ENCODE measurements at places on chromosomes 12 and 14.

GRCh38 chr14:78605897-78606500 is 435.8 kb downstream of the NRXN3 start:
- DNase-seq, result no peak

DNA sequence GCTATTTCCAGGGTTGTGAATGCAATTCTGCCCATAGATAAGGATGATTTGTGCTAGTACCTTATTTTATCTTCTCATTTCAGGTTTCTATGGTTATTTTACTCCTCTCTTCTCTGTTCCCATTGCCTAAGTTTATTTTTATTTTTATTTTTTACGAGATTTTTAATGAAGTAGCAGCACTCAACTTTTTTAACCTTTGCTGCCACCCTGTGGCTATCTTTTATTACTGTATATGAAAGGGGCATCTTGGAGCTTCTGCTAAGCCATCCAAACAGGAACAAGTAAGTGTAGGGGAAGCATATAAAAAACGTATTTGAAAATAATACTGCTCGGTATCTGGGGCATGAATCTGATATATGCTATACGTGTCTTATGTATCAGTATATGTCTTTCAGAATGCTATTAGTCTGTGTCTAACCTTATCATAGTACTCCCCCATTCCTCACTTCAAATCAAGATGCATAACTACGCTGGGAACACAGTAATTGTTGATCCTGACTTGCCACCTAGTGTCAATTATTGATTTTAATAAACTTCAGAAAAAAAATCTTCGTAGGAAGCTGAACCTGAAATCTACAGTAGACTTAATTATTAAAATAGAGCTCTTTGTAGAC is 60.3 kb downstream of the KLRG1 start:
- no peak for DNase-seq

DNA sequence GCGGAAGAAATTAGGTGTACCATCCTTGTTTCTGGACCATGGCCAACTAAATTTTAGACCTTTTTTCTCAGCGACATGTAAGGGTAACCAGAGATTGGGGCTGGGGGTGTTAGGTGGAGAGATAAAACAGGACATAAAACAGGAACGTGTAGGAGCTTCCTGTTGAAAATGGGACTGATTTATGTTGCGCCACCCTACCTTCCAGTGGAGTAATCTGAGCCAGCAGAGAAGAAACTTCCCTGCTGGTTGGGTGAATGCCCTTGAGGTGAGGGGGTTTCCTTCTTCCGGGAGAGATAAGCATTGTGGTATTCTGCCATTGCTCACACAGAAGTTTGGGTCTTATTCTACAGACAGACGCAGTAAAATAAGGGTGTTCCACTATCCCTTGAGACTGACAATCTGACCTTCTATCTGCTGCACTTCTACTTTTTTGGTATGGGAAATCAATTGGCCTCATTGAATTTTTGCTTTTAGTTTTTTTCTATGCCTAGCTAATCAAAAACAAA is 417.6 kb downstream of the PCNX1 start:
- DNase-seq, result peak; percentile 5

DNA sequence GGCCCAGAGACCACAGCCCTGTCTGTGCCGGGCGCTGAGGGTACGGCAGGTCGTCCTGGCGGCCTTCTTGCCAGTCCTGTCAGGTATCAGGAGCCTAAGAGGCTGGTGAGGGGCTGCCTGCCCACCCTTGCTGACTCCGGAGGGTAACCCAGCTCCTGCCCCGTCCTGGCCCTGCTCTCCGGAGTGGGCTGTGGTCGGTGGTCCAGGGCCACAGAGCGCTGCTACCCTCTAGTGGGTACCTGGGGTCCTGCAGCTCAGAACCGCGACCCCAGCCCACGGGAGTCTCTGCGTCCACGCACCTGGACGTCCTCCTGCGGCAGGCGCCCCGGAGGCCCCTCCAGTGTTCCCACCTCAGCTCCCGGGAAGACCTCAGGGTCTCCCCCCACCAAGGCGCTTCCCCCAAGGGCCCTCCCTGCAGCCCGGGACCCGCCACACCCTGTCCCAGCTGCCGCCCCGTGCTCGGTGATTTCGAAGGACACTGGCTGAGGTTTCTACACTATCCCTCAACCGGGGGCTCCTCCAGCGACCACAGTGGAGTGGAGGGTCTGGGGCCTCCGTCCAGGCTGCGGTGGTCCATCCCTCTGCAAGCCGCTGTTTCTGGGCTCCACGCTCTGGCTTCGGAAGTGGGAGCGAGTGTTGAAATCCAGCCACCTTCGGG is 75.9 kb upstream of the FBRSL1 start:
- no peak for DNase-seq

- no peak for DNase-seq
These were observed 1122.7 kb upstream of the ATXN7L3B start for GRCh38 chr12:73414926-73415325.

GRCh38 chr14:23101986-23102625 is 2.7 kb downstream of the CIROP start:
- DNase-seq, result no peak

DNA sequence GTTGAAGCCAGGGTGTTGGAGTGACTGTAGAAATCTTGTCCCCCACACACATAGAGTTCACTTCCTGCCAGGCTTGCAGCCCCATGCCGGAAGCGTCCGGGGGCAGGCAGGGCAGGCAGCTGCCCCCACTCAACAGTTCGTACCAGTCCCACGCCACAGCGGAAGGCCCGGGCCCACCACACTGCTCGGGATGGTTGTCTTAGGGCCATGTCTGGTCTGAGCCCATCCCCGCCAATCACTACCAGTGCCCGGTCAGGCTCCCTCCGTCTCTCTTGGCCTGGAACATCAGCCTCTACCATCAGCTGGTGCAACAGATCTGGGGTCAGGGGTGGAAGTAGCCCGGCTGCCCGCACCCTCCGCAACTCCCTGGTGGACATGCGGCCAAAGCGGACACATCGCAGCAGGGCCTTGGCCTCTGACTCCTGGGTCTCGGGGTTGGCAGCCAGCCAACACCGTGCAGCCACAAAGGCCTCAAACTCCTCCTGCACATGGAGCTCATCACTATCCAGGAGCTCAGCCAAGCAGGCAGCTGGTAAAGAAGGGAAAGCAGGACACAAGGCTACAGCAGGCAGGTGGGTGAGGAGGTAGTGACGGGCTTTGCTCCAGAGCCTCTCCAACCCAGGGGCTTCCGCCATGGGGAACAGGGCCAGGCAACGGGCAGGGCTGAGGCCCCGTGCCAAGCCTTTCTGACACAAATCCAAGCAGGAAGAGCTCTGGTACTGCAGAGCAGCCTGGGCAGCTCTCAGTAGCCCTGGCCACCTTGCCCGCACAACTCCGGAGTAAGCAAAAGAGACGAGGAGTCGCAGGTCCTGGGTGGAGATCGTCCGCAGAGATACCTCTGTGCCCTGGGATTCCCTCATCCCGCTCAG is 5.9 kb downstream of the KLHL33 start:
- DNase-seq, result no peak

- DNase-seq, result no peak
These were observed 35.4 kb downstream of the MEG3 start for GRCh38 chr14:100861188-100861936.

DNA sequence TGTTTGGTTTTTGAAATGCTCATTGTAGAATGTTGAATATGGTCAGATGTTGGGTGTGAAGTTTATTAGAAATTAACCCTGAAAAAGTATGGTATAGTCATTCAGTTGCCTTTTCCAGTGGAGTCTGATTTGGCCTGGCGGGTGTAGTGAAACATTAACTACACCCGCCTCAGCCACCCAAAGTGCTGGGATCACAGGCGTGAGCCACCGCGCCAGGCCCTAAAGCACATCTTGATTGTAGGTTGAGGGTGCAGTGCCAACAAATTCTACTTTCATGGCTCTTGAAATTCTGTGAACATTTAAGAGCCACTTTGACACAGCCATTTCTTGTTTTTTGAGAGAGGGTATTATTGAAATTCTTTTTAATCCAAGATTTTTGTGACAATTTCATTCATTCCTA is 624.9 kb downstream of the DIO2 start:
- no peak for DNase-seq

DNA sequence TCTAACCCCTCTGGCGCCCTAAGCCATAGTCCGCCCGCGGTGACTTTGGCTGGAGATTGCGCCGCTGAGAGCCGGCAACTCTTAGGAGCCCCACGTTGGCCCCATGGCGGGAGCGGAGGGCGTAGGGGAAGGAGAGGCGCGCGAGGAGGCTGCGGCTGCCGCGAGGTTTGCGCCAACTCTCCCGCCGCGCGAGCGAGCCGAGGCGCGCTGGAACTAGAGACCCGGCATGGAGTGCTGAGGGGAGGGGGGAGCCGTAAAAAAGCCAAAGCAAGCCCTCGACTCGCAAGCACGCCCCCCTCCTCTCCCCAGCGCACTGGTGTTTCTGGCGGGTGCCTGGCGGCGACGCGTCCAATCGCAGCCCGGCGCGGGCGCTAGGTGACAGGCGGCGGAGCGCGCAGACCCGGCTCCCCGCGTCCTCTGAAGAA is at the start of gene SYT10:
SYT10 (minus strand) TSS at position 233 of the 425 bp plus-strand sequence. CDS start 297 bp downstream, outside the sequence.
- DNase-seq, result no peak

DNA sequence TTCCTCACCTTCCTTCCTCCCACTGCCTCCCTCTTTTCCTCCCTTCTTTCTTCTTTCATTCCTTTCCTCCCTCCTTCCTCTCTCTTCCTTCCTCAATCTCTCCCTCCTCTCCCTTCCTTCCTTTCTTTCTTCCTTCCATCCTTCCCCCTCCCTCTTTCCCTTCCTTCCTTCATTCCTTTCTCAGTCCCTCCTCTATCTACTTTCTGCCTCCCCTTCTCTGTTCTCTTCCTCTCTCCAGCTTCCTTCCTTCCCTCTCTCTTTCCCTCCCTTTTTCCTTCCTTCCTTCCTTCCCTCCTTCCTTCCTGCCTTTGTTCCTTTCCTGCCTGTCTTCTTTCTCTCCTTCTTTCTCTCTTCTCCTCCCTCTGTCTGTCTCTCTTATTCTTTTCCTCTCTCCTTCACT is 16.1 kb downstream of the ASCL1 start:
- no peak for DNase-seq

DNA sequence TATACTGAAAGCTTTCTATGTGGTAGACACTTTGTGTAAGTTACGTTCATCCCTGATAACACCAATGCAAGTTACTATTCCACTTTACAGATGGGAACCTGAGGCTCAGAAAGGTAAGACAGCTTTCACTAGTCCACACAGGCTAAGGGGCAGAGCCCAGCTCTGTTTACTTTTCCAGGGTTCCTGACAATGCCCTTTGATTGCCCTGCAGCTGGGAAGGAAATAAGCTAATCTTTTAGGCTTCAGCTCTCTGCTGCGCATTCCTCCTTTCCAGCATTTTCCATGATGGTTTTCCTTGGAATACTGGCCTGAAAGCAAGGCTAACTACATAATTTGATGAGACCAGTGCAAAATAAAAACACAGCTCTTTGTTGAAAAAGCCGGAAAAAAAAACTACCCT is 185.7 kb upstream of the BTG1 start:
- no peak for DNase-seq

- no peak for DNase-seq
These were observed at the start of gene LIN7A for GRCh38 chr12:80937391-80938238. TSS of gene LIN7A (minus strand) at chr12:80937934. CDS start at chr12:80937722, 212 bp downstream.

- no peak for DNase-seq
These were observed 123.9 kb downstream of the PLXNC1 start for GRCh38 chr12:94272280-94272679.

GRCh38 chr14:29355331-29355730 is 572.3 kb downstream of the PRKD1 start:
- DNase-seq, result no peak

GRCh38 chr14:72433511-72433910 is 460.4 kb downstream of the DPF3 start:
- no peak for DNase-seq

- DNase-seq, result no peak
These were observed 1080.3 kb downstream of the GALC start for GRCh38 chr14:86912709-86913108.

- DNase-seq, result no peak
These were observed 84.4 kb downstream of the PPP2R5C start for GRCh38 chr14:101845896-101846295.

- no peak for DNase-seq
These were observed 23.7 kb downstream of the P2RX4 start for GRCh38 chr12:121233628-121234020.

DNA sequence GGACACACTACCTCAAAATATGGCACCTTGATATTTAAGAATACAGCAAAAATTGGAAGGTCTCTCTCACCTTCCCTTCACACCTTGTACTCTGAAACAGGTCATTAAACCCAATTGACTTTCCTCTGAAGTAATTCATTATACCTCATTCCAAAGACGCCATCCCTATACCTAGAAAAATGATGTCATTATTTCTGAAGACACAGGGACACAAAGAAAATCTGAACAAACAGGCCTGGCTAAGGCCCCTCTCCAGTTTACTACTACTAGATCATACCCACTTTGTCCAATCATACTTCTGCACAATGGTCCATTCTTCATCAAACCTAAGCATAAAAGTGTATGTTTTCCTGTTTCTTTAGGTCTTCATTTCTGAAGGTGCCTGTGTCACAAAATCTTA is 156.9 kb downstream of the RASSF9 start:
- DNase-seq, result no peak

GRCh38 chr14:69842686-69843420 is 36.4 kb upstream of the SMOC1 start:
- no peak for DNase-seq

GRCh38 chr12:27970401-27971120 is 2.0 kb downstream of the PTHLH start:
- no peak for DNase-seq

DNA sequence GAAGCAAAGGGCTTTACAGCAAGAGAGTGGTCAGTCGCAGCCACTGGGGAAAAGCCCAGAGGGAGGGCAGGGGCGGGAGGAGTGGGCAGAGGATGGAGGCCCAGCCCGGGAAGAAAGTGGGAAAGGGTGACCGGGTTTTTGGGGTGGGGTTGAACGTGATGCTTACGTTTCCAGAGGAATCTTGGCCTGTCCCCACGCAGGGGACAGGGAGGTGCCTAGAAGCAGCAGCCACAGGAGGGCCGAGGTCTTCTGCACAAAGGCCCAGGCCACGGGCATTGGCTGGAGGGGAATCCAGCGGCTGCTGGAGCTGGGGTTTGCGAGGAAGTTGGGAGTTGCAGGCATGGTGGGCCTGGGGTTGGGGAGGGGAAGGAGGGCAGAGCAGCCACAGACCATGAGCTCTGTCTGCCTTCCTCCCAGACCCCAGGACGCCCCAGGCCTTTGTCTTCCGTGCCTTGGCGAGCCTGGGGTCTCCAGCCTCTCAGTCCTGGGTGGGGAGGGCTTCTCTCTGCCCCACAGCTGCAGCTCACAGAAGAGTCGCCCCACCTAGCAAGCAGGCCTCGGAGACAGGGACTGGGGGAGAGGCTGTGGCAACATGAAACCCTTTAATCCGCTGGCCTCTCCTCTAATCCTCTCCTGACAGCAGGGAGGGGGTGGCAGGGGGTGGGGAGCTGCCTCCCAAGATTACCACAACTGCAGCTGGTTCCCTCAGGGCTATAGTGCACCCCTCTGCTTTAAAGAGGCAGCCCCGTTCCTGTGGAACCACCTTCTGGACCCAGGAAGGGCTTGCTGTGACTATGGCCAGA is at the start of gene CACNA2D4:
CACNA2D4 (minus strand) TSS at position 572 of the 803 bp plus-strand sequence; CDS start at position 393, 179 bp downstream.
- no peak for DNase-seq

DNA sequence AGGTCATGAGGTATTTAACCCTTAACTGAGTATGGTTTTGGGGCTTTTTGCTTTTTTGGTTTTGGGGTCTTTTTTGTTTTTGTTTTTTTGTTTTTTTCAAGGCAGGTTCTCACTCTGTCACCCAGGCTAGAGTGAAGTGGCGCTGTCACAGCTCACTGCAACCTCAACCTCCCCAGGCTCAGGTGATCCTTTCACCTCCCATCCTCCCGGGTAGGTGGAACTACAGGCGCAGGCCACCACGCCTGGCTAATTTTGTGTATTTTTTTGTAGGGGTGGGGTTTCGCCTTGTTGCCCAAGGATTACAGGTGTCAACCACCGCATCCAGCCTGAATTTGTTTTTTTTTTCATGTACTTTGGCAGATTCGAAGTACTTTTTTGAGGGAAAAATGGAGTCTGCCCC is 19.9 kb downstream of the RAP1B start:
- no peak for DNase-seq

Data from stimulated activated CD4-positive, alpha-beta T cell treated with anti-CD3 and anti-CD28 coated beads, Interleukin-1b, Interleukin-23, amount 100 ng/mL, for 4 hours (primary cell).